ENCODE measurements at places on chromosomes 13 and 19. TPM values are rescaled to one million over a fixed set of nuclear protein-coding genes. Genes with fewer than 3 reads are reported as not detected.

Gene CLEC4M
- not detected for total RNA-seq

Gene GSX1
- total RNA-seq = not detected

Gene ZNF66
- 5.3 TPM for total RNA-seq

Gene GPR4
- not detected for total RNA-seq

Gene RFPL4AL1
- total RNA-seq = not detected

Gene MED16
- 42.3 TPM for total RNA-seq

Gene VAV1
- 0.96 TPM for total RNA-seq

Gene ZNF20
- 7.3 TPM for total RNA-seq

Gene KCTD4
- total RNA-seq = 0.91 TPM

Gene POGLUT2
- total RNA-seq = 6.3 TPM

Gene SIGLEC10
- not detected for total RNA-seq

Gene PSG6
- total RNA-seq = 1.2 TPM

Gene ADAMTSL5
- 5.3 TPM for total RNA-seq

Gene ZNF550
- 6.8 TPM for total RNA-seq

Gene ATP1A3
- total RNA-seq = not detected

Gene PSG1
- not detected for total RNA-seq

Gene FAM216B
- not detected for total RNA-seq

Gene GNG7
- total RNA-seq = under 0.01 TPM

Gene SPACA4
- total RNA-seq = not detected

Gene SIGLECL1
- total RNA-seq = not detected

Gene KRTDAP
- not detected for total RNA-seq

Gene NXNL1
- not detected for total RNA-seq

Gene UGGT2
- total RNA-seq = 53.5 TPM

Gene KASH5
- total RNA-seq = not detected

Gene HCST
- 0.83 TPM for total RNA-seq

Gene SLC6A16
- not detected for total RNA-seq

Gene SIGLEC6
- total RNA-seq = not detected

Gene LINGO3
- total RNA-seq = not detected

Gene FUT3
- total RNA-seq = 0.88 TPM

Gene ZSWIM9
- total RNA-seq = 1.8 TPM

Gene EPSTI1
- 1.3 TPM for total RNA-seq

Gene LMTK3
- 3.6 TPM for total RNA-seq

Gene LRP3
- total RNA-seq = 9.2 TPM

Gene SOHLH2
- not detected for total RNA-seq

Gene NKG7
- total RNA-seq = not detected

Gene ZNF837
- total RNA-seq = 2.3 TPM

Gene SYNGR4
- total RNA-seq = not detected

Gene KLK12
- total RNA-seq = not detected

Gene ZNF578
- total RNA-seq = 1.2 TPM

Gene PLK5
- total RNA-seq = not detected

Gene CYTH2
- 57.2 TPM for total RNA-seq

Gene GFY
- not detected for total RNA-seq

Gene KANK2
- total RNA-seq = 18.2 TPM

Gene ZNF91
- total RNA-seq = 43.7 TPM

Gene ZNF358
- 30.0 TPM for total RNA-seq

Gene CYSLTR2
- not detected for total RNA-seq

Measured in mammary epithelial cell (primary cell).